ENCODE measurements at places on chromosomes 16 and 17.

GRCh38 chr17:29617125-29617480 is 5.6 kb downstream of the CORO6 start:
- DNase-seq, result peak; percentile 74

DNA sequence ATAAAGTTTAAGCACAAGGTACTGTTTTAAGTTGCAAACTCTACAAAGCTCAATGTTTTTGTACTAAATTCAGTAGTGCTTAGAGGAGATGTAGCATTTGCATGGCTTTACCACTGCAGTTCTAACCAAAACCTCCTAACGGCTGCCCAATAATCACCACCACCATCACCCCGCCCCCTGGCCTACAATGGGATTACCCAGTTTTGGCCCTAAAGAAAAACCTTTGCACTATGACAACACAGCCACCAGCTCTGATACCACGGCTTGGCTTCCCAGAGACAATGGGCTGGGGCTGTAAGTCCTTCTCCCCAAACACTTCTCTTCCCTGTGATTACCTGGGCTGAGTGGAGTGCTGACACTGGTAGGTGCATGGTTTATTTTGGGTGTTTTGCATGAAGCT is 58.4 kb upstream of the MTMR4 start:
- no peak for DNase-seq

- no peak for DNase-seq
Observed at GRCh38 chr17:29555840-29556239, 11.0 kb downstream of the ABHD15 start.

DNA sequence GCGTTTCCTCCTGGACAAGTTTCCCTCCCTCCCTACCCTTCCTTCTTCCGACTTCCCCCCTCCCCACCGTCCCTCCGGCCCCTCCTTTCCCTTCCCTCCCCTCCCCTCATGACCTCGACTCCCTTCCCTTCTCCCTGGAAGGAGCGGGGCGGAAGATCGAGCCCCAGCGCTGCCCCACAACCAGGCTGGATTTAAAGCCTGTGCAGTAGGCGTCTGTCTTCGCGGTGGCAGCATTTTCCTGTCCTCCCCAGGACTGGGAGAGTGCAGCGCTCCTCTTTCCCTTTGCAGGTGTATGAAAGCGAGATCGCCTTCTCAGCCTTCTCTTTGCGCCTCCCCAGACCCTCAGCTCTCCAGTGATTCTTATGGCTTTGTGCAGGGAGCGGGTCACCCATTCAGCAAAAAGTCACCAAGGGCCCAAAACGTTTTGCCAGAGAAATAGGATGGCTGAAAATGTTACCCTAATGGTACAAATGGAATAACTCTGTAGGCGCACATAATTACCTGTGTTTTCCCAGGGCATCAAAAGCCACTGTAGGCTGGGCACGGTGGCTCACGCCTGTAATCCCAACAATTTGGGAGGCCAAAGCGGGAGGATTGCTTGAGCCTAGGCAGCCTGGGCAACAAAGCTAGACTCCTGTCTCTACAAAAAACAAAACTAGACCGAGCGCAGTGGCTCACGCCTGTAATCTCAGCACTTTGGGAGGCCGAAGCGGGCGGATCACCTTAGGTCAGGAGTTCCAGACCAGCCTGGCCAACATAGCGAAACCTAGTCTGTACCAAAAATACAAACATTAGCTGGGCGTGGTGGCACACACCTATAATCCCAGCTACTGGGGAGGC is 40.8 kb downstream of the SLFN12L start:
- no peak for DNase-seq

GRCh38 chr17:48608494-48608834 is 2.4 kb downstream of the HOXB7 start:
- DNase-seq, result no peak

DNA sequence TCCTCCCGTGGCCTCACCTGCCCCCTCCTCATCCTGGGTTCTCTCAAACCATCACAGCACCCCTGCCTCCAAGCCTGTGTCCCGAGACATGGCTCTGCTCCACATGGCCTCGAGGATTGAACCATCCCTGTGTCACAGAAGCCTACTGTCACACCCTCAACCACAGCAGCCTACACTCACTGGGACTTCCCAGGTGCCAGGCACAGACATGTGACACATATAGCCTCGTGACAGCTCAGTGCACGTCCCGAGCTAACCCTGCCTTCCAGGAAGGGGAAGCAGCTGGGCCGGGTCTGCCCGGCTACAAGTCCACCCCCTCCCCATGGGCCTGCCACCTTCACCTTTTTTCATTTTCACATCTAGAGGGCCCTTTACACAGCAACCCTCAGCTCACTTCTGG is 238.3 kb downstream of the CPPED1 start:
- DNase-seq, result no peak

DNA sequence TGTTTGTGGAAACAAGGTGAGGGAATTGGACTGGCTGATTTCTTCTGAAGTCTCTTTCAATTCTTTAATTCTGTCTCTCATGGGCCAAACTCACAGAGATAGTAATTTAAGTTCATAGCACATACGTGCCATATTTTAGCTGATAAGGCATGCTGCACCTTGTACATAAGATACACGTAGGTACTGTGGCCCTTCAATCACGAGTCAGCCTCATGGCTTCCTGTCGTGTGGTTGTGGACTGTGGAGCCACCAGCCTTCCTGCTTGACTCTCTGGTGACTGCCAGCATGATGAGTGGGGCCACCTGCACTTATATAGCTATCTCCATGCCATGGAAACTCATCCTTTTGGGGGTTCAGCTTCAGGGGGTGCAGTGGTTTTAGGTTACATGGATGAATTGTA is 25.1 kb downstream of the KSR1 start:
- peak; percentile 21 for DNase-seq

DNA sequence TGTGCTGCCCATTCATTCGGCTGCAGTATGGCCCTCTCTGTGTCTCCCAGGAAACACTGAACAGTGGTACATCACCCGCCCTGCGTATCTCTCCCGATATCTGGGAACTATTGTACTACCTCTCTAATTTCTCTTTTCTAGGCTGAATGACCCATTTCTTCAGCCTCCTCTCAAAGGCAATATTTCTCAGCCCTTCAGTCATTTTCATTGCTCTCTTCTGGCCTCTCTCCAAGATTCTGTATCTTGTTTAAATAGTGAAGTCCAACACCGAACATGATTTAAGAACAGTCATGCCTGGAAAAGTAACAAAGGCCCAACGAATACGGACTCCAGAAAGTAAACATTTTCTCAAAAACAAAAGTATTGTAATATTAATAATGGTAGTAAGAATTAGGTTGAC is 220.1 kb downstream of the ZFHX3 start:
- DNase-seq, result no peak

- DNase-seq, result no peak
Observed at GRCh38 chr16:23539984-23540816, 16.9 kb downstream of the EARS2 start.

- no peak for DNase-seq
Observed at GRCh38 chr17:19418251-19418992, 7.4 kb downstream of the RNF112 start.

DNA sequence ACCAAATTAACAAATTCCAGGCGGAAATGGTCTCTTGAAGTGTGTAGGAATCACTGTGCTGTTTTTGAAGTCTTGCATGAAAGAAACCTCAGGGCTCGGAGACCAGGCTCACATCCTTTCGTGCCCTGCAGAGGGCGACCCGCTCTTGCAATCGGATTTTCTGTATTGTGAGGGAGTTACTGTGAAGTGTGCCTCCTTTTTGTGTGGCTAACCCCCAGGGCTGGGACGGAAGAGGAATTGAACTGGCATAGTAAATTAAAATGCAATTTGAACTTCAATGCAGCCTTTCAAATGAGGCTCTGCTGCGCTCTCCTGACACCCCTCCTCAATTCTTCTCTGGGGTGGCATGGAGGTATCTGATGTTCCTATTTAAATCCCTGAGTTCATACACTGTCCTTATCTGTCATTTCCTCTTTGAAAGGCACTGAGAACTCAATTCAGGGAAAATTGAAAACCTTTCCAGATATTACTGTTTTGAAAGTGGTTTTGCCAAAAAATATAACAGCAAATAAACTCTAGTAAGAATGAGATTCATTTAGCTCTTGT is 51.5 kb upstream of the MGAT5B start:
- peak; percentile 17 for DNase-seq

- DNase-seq, result no peak
Observed at GRCh38 chr16:71467810-71468209, 5.8 kb upstream of the ZNF23 start.

GRCh38 chr17:28363186-28363585 is 1.8 kb downstream of the SEBOX start:
- DNase-seq, result no peak

DNA sequence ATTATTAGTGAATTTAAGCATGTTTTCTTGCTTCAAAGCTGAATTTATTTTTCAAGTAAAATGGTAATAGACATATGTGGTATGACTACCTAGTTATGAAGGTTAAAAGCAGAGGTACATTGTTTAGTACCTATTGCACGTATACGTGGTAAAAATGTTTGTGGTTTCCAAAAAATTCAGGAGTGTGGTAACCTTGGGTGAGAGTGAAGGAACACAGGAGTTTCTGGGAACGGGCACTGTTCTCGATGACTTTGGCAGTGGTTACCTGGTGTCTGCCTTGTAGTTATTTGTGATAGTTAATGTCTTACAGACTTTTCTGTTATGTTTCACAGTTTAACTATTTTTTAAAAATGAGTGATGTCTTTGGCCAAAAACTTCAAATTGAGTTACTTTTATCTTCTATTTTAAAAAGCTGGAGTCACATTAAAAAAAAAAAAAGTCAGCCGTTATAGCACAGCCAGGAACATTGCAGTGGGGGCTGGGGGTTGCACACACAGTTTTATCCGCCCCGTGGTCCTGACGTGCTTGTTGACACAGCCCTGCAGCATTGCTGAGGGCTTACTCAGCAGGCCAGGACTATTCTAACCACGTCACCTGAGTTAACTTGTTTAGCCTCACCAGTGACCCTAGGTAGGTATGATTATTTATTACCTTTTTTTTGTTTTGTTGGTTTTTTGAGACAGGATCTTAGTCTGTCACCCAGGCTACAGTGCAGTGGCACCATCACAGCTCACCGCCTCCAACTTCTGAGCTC is 10.9 kb downstream of the JPT2 start:
- no peak for DNase-seq

GRCh38 chr16:79204486-79204885 is 396.1 kb downstream of the MAF start:
- no peak for DNase-seq

- no peak for DNase-seq
Observed at GRCh38 chr17:7882068-7882467, 6.5 kb upstream of the CHD3 start.

GRCh38 chr17:67605256-67605912 is 112.4 kb upstream of the NOL11 start:
- DNase-seq, result no peak

DNA sequence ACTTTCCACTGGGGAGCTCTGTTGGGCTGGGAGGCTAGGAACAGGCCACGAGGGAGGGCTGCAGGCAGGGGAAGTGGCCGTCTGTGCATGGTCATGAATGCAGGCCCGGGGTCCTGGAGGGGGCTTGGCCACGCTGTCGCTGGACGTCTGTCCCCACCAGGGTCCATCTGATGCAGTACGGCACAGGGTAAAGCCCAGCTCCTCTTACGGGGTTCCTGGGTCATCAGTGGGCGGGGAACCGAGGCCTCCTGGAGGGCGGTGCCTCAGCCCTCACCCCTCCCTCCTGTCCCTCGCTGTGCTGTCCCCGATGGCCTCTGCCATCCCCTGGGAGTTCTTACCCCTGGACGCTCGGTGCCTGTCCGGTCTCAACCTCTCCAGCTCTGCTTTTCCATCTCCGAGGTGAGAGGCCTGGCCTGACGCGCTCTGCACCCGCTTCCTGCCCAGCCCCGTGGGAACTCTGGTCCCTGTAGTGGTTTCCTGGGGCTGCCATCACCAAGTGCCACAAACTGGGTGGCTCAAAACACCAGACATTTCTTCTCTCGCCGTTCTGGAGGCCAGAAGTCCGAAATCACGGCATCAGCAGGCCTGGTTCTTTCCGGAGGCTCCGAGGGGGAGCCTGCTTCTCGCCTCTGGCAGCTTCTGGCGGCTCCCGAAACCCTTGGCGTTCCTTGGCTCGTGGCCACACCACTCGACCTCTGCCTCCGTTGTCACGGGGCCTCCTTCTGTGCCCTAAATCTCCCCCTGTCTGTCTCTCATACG is 182.8 kb downstream of the SEC14L1 start:
- DNase-seq, result no peak

GRCh38 chr16:16005721-16006120 is 56.3 kb downstream of the ABCC1 start:
- DNase-seq, result no peak

DNA sequence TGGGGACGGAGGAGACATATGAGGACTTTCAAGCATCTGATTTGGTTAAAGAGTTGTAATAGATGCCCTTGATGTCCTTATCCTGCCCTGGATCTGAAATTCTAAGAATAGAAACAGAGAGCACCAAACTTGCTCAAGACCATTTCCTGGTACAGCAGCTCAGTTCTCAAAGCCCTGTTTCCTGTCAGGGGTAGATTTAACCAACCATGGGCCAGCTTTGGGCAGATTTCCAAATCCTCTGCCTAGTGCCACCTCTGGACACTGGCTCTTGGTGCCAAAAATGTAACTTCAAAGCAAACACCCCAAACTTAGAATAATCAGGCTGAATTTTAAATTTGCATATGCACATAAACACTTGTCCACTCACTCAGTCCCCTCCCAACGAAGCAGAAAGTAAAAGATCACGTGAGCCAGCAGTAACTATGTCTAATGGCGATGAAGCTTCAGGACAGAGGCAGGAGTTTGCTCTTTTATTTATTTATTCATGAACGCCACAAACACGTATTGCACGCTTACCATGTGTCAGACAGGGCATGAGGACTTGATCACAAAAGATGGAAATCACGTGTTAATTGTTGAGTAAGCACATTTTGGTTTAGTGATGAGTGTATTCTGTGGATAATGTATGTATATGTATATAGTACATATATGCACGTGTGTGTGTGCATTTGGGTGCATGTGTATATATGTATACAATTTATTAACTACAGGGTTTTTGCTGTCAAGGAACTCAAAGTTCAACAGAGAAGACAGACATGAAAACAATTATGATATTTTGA is 23.1 kb upstream of the SDK2 start:
- no peak for DNase-seq

DNA sequence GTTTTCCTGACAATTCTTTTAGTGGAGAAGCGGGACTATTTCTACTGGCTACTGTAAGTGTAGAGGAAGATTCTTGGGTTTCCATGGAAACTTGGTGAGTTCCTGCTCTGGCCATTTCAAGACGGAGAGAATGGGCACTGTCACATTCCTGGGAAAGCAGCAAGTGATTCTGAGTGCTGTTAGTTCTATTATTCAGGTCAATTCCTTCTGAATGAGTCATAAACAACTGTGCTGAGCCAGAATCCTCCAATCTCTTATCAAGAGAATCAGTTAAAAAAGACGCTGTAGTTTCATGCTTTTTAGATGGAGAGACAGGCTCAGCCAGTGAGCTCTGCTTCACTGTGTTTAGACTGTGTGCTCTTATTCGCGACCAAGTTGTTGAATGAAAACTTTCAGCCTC is 19.6 kb downstream of the AKAP10 start:
- DNase-seq, result no peak

Measured in stimulated activated CD8-positive, alpha-beta memory T cell treated with anti-CD3 and anti-CD28 coated beads, Interleukin-4, amount 100 ng/mL, for 4 hours (primary cell).